Left kidney (tissue), 8 donors: ENCODE measurements at places on chromosomes 1 and 21.

DNA sequence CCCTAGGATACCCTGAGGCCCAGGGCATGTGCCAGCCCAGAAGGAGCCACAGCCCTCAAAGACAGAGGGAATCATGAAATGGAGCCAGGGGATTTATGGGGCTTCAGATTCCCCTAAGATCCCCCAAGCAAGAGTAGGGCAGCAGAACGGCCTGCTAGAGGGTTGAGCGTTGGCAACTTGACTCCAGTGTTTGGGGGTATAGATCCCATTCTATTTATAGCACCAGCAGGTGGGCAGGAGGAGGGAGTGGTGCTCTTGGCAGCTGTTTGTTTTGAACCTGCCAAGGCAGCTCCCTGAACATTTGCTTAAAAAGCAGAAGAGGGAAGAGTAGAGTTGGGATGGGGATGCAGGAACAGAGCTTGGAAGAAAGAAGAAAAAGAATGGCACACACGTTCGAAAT, 33.7 kb downstream of the GLUL start:
- no peak for DNase-seq

DNA sequence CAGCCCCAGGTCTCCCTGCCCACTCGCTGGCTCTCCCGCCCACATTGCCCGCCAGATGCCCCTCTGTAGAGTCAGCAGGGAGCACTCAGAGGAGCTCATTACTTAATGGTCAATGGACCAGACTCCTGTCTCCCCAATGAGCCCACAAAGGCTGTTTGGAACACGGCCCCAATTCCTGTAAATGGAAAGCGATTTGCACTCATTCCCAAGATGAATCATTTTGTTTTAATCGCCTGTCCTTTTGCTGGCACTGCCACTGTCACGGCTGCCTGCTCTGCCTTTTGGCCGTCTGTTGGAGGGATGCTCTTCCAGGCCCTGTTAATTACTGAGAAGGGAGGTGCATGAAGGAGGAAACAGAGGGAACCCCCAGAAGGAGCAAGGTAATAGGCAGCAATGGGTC, 44.8 kb upstream of the ATP2B4 start:
- DNase-seq: no peak

GRCh38 chr1:110425612-110426152, 18.2 kb upstream of the LAMTOR5 start:
- no peak for DNase-seq

DNA sequence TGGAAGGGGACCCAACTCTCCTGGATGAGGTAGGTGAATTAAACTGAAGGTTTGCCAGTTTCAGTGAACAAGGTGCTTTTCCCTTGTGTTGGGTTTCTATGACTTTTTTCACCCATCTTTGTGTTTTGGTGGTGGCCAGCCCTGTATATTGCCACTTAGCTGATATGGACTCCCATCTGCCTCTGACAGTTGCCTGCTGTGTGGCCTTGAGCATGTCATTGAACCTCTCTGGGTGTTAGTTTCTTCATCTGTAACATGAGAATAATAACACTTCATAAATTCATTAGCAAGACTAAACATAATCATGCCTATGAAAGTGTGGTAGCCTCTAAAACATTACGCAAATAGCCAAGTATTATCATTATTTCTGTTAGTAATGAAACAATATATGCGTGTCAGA, 141.7 kb downstream of the PBX1 start:
- DNase-seq: no peak

GRCh38 chr1:199057322-199057721, 418.5 kb downstream of the PTPRC start:
- no peak for DNase-seq

GRCh38 chr1:40593449-40594186, 62.2 kb downstream of the ZNF684 start:
- no peak for DNase-seq

DNA sequence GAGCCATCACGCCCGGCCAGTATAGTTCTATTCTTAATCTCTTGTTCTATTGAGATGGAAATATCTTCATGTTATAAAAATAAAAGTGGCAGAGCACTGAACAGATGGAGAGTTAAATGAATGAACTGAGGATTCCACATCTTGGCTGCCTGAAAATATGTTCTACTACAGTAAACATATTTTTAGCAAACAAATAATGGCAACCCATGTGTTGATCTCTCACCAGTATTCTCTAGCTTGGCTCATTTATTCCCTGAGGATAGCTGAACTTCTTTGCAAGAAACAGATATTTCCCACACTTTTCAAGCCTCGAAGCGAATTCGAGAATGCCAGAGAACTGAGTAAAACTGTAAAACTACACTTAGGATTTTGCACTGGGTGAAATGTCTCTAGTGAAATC, 58.9 kb downstream of the DIRAS3 start:
- no peak for DNase-seq

DNA sequence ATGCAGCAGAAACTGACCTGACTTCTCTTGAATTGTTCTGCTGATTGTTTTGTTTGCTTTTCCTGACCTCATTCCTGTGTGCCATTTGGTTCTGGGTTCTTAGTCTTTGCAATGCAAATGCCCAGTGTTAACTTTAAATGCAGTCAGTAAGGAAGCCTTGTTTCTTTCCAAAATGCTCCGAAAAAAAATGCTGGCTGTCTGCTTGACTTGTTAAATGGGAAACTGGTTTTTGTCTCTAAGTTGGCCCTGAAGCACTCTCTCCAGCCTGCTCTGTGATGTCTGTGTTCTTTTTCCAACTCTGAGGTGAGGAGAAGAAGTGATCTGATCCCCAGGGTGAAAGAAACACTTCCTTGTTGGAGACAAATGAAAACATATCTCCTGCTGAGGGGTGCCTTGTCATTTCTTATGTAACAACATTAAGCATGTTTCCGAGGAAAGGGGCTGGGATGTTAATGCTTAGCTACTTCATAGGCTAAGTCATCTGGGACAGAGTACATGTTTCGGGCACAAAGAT, 256.3 kb upstream of the ADGRL4 start:
- no peak for DNase-seq

DNA sequence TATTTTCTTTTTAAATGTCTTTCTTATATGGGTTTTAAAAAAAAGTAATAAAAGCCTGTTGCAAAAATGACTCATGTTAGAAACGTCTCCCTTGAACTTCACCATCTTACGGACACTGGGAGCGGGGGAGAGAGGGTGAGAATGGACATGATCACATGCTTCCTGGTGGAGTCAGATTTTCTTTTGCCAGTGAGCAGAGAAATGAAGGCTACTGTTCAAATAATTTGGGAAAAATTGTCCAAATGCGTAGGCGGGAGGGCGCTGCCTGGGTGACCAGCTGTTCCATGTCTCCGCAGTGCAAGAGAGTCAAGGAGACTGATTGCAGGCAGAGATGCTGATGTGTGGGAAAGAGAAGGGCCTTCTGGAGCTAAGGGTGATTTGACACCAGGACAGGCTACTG, 23.1 kb downstream of the EIF2D start:
- no peak for DNase-seq

GRCh38 chr1:20871419-20871818, 84.3 kb upstream of the HP1BP3 start:
- no peak for DNase-seq

GRCh38 chr1:9612871-9613624, 24.3 kb downstream of the TMEM201 start:
- no peak for DNase-seq

GRCh38 chr1:198577444-198577843, 37.0 kb upstream of the ATP6V1G3 start:
- no peak for DNase-seq

GRCh38 chr21:44575307-44576024, 1.9 kb downstream of the KRTAP10-4 start:
- DNase-seq: no peak

- no peak for DNase-seq
Measured at GRCh38 chr1:54456361-54456760, 50.2 kb upstream of the SSBP3 start.

GRCh38 chr1:184768467-184768866, 13.8 kb upstream of the EDEM3 start:
- no peak for DNase-seq

GRCh38 chr1:42873670-42874069, 27.3 kb downstream of the ZNF691 start:
- DNase-seq: no peak

GRCh38 chr1:32060914-32061313, 11.8 kb upstream of the TMEM39B start:
- no peak for DNase-seq

DNA sequence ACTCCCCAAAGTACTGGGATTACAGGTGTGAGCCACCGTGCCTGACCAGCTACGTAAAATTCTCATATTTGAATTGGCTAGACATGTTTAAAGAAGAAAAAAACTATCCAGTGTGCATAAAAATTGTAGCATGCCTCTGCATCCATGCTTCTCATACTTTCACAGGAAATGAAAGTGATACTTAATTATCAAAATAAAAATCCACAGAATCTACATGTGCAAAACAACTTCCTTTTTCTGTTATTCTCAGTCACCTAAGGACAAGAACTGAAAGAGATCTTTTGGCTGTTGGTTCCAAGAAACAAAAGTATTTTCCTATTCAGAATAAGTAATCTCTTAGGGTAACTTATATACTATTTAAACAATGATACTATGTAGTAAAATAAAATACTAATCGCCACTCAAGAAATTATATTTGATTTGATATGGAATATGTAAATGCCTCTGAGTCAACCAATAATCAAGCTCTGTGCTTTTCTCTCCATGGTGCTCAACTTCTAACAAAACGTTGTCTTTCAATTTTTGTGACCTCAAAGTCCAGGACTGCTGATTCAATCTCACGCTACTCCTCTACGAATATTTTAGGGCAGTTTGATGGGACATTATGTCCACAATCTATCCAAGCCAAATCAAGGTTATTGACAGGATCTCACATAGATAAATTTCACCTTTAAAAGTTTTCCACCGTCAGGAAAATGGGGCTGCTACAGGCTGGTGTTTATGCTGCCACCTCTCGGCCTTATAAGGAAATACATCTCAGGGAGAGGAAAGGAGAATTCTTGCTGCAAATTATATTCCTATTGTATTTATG, 102.7 kb downstream of the ZNF281 start:
- peak; percentile 12 for DNase-seq

GRCh38 chr21:29193901-29194300, 63.5 kb downstream of the MAP3K7CL start:
- DNase-seq: no peak

GRCh38 chr1:35727434-35728040, 8.9 kb upstream of the C1orf216 start:
- no peak for DNase-seq

DNA sequence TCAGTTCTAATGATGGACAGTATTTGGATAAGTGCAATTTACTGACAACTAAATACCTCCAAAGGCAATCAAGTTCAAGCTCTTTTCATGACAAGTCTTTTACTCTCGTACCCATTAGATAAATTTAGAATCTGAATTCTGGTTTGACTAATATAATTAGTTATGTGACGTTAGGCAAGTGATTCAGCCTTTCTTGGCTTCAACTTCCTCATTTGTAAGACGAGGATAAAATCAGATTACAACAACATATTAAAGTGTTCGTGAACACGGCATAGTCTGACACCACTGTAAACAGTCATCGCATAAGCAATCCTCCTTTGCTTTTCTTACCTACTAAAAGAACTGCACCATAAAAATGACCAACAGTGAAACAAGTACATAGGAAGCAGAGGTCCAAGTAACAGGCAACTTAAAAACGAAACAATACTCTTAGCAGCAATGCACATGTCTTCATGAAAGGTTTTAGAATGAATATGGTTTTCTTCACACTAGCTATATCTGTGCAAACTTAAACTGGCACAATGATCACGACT, 25.7 kb downstream of the COA6 start:
- no peak for DNase-seq

- DNase-seq: no peak
Measured at GRCh38 chr1:192131914-192132313, 26.3 kb upstream of the RGS18 start.

GRCh38 chr1:178399177-178399728, 97.5 kb downstream of the CLEC20A start:
- no peak for DNase-seq

- no peak for DNase-seq
Measured at GRCh38 chr1:87867626-87868025, 538.9 kb downstream of the LMO4 start.

DNA sequence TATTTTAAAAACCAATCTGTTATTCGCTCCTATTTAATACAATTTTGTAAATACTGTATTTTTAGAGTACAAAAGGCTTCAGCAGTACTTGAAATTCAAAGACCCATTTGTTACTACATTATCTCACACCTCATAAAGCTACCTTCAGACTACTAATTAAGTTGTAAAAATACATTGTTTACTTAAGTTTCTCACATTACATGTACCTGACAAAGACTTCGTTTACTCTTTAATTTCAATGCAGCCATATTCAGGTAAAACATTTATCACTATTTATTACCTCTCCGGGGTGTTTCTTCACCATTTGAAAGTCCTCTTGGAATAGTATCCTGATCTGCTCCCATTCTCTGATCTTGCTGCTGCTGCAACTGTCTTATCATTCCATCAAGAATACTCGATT, 55.2 kb downstream of the BRWD1 start:
- DNase-seq: no peak

DNA sequence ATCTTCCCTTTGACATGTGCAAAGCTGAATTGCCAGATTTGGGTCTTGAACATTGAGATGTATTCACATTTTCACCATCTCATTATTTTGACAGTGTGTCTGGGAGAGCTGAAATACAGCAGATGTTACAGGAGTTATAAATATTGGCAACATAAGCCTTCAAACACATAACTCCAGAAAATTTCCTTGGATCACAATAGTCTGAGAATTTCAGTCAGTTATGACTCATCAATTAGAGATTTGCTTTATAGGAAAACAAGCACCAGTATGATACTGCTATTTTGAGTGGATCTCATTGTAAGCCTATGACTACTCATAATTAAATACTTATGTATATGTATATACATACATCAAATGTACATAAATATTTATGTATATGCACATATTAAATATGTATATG, 1171.8 kb downstream of the AMY1C start:
- DNase-seq: no peak

GRCh38 chr1:247574664-247575063, 13.5 kb upstream of the OR2G2 start:
- no peak for DNase-seq

DNA sequence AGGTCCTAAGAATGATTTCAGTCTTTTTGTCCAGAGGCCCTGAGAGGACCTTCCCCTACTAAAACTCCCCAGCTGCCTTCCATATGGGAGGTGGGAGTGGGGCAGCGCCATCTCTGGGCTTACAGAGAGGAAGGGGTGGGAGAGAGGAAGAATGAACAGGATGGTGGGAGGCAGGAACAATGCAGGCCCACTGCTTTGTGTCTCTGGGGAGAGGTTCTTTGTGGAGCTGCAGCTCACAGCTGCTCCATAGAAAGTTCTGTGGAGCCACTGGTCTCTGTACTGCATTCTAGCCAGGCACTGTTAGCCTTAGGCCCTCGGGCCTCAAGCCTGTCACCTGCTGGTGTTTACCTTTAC, 43.6 kb upstream of the A3GALT2 start:
- no peak for DNase-seq

- DNase-seq: no peak
Measured at GRCh38 chr1:117897551-117897950, 31.9 kb downstream of the GDAP2 start.

- DNase-seq: no peak
Measured at GRCh38 chr1:21396516-21396915, 43.4 kb upstream of the NBPF3 start.
